ENCODE measurements at places on chromosomes 6 and 20. TPM values are rescaled to one million over a fixed set of nuclear protein-coding genes. Genes with fewer than 3 reads are reported as not detected.

GRCh38 chr6:158002951-158003853 lies 21.5 kb downstream of the SYNJ2 start:
- peak; percentile 74 for DNase-seq

GRCh38 chr20:44207126-44207723 lies 3.3 kb downstream of the OSER1 start:
- no peak for DNase-seq

GRCh38 chr6:125354649-125355048 lies 52.9 kb upstream of the HDDC2 start:
- DNase-seq = no peak

GRCh38 chr6:39061182-39061581 lies 12.6 kb downstream of the GLP1R start:
- no peak for DNase-seq

Gene SPTLC3
- 1.1 TPM for total RNA-seq

DNA sequence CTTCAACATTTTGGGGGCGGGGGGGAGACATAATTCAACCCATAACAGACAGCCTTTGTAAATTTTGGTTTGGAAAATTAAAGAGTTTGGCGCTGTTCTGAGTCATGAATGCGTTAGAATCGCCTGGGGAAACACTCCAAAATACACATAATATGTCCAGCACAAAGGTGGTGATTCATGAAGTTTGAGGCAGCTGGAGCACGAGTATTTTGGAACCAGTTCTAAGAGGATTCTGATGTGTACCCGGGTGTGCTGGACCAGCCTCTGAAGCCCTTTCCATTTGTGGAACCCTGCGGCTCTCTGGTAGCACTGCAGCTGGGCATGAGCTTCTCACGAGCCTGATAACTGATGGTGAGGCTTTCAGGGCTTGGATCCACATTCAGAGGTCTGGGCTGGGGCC lies 4.7 kb downstream of the GMPR start:
- DNase-seq = no peak

Measured in activated CD4-positive, alpha-beta T cell treated with anti-CD3 and anti-CD28 coated beads for 36 hours (primary cell).